ENCODE measurements at places on chromosomes 2 and 18. TPM values are rescaled to one million over a fixed set of nuclear protein-coding genes. Genes with fewer than 3 reads are reported as not detected.

- no peak for DNase-seq
These were observed 246.8 kb downstream of the IKZF2 start for GRCh38 chr2:212904646-212905045.

GRCh38 chr18:2536493-2536892, 34.8 kb downstream of the METTL4 start:
- DNase-seq: no peak

- peak; percentile 78 for DNase-seq
These were observed 83.9 kb upstream of the PKDCC start for GRCh38 chr2:41963661-41964525.

DNA sequence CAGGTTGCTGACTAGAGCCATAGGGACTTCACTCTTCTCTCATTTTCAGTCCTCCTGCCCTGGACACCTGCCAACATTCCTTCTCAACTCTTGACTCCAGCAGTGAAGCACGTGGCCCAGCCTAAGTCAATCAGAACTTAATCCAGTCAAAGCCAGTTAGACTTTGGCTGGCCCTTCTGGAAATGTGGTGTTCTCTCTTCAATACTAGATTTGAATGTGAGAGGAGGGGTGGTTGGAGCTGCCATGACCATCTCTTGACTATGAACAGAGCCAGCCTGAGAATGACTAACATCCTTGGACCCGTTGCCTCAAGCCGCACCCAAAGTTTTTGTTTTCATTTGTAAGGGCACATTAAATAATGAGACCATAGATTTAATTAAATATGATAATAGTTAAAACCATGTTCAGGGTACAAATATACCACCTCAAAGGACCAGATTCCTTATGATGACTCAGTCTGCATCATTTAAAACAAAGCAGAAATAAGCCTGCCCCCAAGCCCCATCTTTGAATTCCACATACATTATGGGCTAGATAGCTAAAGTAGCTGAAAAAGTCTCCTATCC, 49.7 kb upstream of the RASGRP3 start:
- DNase-seq: peak; percentile 42

DNA sequence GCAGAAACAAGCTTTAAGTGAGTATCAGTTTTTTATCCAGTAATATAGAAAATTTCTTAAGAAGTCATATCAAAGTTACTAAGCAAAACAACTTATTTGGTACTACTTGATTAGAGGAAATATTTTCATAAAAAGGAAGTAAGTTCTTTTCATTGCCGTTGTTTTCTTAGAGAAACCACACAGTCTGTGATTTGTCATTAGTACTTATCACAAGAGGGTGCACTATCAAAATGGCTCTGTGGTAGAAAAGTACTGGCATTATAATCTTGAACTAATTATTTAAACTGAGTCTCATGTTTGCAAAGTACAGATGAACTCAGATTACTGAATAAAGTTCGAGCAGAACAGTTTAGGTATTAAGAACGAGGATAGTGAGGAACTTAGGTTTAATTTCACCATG, 93.4 kb downstream of the IKZF2 start:
- DNase-seq: no peak

The XPO1 gene
- 70.9 TPM for total RNA-seq

- DNase-seq: no peak
These were observed 15.2 kb downstream of the GKN2 start for GRCh38 chr2:68937346-68938055.

The CHRND gene
- total RNA-seq: 0.35 TPM

DNA sequence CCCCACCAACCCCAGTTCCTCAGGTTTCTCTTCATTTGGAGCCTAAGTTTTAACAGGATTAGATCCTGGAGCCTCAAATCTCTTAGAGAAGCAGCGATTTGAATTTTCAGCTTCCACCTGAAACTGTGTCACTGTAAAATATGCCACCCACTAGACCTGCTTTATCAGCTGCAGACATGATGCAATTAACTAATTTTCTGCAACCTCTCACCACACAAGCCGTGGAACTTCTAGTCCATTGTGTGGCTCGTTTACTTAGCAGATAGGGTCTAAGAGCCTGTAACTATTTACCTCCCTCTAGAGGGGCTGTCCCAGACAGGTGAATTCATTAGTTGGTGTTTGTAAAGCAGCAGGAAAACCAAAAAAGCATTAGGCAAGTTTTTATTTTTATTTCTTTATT, 31.6 kb upstream of the FZD5 start:
- no peak for DNase-seq

DNA sequence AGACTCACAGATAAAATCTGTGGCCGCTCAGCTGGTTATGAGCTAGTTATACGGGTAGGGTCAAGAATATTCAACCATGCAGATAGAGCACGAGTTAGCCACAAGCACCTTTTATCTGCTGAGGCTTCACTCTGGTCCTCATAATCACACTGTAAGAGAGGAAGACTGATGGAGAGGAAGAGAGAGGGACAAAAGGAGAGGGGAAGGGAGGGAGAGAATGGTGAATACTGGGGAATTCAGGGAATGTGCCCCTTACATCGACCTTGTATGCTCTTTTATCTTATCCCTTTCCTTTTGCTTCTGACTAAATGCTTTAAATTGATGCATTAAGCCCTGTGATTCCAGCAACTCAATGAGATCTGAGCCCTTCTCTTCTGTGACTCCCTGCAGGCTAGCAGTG, 333.1 kb downstream of the DSEL start:
- no peak for DNase-seq

- no peak for DNase-seq
These were observed 34.0 kb upstream of the OTOS start for GRCh38 chr2:240174496-240174895.

All from left cardiac atrium (tissue), 4 donors.